ENCODE measurements at places on chromosomes 7 and 10.

- DNase-seq = no peak
Measured at GRCh38 chr7:54879776-54880175, 120.8 kb upstream of the SEC61G start.

GRCh38 chr7:17680943-17681351 is 259.3 kb downstream of the SNX13 start:
- no peak for DNase-seq

DNA sequence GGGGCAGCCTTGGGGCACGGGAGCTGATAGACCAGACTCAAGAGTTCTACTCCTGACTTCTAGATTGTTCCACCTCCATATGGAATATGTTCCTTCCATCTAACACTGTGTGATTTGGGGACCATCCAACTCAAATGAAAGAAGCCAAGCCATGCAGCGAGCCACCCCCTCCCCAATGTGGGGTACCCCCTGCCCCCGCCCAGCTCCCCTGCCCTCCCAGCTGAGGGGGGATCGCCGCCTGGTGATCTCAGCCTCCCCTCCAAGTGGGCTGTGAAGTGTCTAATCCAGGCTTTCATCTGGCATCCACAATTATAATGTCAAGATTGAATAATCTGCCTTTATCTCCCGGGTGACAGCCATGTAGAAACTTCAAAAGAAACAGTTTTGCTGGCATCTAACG is 246.1 kb downstream of the RPS24 start:
- DNase-seq = no peak

DNA sequence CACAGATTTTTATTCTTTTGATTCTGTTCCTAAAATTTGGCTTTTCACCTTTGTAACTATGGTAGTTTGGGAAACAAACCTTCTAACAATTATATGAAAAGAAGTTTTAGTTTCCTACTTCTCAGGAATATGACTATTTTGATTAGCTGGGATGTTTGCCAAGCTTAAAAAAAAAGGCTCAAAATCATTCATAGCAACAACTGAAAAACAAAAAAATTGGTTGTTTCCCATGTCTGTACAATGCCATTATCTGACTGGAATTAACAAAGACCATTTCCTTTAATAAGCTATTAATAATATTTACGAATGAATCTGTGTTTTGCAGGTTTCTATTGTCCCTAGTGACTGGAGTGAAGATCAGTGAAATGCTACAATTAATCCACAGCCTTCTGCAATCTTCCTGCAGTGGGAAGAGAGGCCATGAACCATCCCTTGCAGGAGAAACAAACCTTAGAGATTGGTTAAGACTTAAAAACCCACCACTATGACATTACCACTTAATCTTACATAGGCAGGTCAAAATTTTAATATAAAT is 4.2 kb downstream of the PURB start:
- no peak for DNase-seq

- DNase-seq = peak; percentile 83
Measured at GRCh38 chr10:101236376-101237080, 7.3 kb upstream of the LBX1 start.

DNA sequence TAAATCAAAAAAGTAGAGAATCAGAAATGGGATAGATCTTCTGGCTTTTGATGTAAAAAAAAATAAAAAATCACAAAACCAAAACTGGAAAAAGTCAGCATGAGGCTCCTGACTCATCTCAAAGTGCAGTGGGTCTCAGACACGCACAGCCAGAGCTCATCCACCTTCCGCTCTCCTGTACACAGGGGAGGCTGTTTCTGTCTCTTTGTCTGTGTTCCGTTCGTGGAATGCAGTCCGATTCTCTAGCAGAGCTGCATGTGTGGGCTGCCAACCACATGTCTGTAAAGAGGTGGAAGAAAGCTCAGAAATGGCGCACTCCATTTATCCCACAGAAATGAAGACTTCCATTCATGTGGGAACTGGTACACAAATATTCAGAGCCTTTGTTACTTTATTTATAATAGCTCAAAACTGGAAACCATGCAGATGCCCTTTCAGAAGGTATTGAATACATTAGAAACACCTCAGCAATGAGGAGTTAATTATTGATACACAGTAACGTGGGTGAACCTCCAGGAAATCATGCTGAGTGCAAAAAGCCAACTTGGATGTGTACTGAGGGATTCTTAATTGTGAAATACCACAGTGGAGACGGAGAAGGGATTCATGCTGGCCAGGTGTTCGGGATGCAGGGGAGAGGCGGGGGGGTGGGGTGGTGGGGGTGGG is 123.3 kb downstream of the TRRAP start:
- no peak for DNase-seq

DNA sequence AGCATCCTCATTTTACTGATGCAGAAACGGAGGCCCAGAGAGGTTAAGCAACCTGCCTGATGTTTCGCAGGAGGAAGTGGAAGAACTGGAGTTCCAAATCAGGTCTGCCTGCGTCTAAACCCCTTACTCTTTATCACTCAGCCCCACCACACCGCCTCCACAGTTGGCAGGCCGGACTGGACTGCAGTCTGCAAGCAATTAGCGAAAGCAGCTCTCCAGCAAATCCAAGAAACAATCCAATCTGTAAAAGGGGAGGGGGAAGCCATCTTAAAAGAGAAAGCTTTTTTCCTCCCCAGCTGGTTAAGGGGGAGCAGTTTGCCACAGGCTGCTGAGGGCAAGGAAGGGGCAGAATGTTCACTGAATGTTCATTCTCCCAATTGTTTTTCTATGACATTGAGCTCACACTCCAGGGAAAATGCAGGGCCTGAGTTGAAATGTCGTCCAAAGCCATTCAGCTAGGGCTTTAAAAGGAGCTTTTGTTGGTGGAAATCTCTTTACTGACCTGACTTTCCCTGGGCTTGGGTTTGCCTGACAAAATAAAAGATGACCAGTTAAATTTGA is 350.1 kb downstream of the RNLS start:
- DNase-seq = no peak

DNA sequence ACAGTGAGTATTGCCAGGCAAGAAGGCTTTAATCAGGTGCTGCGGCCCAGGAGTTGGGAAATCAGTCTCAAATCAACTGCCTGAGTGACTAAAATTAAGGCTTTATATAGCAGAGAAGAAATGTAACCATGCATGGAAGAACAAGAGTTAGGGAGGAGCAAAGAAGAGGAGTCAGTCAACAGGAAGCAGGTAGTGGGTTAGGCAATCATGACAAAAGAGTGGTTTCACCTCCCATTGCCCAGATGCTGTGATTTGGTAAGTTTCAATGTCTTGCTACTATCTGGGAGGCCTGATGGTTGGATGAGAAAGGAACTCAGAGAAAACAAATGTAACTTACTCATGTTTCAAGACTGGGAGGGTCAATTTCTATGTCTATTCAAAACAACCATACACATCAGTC is 998.3 kb downstream of the GATA3 start:
- no peak for DNase-seq

DNA sequence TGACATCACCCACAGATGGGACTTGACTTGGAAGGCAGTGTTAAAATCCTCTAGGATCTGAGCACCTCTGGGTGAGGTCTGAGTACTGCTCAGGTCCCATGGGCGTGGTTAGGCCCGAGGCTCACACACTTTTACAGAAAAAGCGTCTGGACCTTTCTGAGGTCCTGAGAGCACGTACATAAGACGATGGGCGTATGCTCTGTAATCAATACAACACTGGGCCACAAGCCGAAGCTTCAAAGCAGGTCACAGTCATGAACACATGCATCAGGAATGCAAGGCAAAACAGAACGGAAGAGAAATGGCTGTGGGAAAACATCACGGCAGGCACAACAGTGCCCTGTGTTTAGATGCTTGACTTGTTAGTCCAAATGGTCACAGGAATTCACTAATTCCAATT is 112.2 kb downstream of the LARP4B start:
- no peak for DNase-seq

DNA sequence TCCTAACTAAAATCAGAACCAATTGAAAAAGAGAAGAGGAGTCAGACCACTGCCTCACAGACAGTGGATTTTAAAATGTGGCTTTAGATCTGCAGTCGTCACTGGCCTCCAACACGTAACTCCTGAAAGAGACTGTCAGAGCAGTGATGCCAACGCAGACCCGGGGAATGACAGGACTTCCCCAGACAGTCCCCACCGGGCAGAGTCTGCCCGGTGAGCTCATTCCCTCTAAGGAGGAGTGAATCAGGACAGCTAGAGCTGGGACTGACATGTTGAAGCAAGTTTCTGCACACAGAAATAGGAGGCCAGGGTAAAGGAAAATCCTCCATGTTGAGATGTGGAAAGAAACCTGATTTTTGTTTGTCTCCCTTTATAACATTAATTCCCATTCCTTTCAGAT is 105.0 kb downstream of the TES start:
- DNase-seq = no peak

GRCh38 chr7:74235518-74236268 is 18.5 kb downstream of the RFC2 start:
- DNase-seq = no peak

GRCh38 chr7:5270788-5271187 is 12.0 kb upstream of the SLC29A4 start:
- DNase-seq = no peak

- no peak for DNase-seq
Measured at GRCh38 chr7:106126170-106126938, 14.2 kb upstream of the SYPL1 start.

DNA sequence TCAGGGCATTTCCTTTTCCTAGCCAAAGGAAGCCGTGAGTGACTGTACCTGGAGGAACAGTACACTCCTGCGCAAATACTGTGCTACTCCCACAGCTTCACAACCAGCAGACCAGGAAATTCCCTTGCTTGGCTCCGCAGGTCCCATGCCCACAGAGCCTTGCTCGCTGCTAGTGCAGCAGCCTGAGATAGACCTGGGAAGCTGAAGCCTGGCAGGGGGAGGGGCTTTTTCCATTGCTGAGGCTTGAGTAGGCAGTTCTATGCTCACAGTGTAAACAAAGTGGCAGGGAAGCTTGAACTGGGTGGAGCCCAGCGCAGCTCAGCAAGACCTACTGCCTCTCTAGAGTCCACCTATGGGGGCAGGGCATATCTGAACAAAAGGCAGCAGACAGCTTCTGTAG is 291.2 kb downstream of the HGF start:
- no peak for DNase-seq

- DNase-seq = no peak
Measured at GRCh38 chr7:157079116-157079515, 59.6 kb upstream of the UBE3C start.

- DNase-seq = no peak
Measured at GRCh38 chr7:50211130-50212015, 93.1 kb upstream of the IKZF1 start.

DNA sequence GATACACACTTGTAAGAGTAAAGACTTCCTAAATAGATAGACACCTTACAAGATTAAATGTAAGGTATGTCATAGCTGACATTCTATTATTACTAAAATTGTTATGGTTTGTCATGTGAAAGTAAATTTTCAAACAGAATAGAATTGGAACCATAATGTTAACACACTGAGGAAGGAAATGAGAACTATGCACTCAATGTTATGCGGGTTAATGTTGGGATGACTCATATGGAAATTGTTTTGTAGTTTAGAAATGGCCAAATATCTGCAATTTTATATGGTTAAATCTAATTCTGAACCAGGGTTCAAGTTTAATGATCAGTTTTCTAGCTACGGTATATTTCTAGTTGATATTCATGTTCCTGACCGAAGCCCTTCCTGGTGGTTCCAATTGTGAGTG is 214.2 kb upstream of the ADO start:
- no peak for DNase-seq

DNA sequence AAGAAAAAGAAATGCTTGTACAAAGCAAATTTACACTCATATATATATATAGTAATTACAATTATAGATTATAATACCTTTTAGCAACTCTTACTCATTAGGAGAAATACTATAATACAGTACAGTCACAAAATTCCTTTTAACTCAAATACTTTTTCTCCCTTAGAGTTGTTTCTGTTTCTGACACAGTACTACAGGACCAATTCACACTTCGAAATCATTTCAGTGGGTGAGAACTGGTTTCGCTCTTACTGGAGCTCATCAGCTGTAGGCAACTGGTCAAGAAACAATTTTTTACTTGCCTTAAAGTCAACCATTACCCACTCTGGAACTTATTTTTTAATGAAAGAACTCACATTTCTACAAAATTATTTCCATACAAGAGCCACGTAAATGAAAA is 6.0 kb downstream of the CCDC186 start:
- DNase-seq = no peak

DNA sequence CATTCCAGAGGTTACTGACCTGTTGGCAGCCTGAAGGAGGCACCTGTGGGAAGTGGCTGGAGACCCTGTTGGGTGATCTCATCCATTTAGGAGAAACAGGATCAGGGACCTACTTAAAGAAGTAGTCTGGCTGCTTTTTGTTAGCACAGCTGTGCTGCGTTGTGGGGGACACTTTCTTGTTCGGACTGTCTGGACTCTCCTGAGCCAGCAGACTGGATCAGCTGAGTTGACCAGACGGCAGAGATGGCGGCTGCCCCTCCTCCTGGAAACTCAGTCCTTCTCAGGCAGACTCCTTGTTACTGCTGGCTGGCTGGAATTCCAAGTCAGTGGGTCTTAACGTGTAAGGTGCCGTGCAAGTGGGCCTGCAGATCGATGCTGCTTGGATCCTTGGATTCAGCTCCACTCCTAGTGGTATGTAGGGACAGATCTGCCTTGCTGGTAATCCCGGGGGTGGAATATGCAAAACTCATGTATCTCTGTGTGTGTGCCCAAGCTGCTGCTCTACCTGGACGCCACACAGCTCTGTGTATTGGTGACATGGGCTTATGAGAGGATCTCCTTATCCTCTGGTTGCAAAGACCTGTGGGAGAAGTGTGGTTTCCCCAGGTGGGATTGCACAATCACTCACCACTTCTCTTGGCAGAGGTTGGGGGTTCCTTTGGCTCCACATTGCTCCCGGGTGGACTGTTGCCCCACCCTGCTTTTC is 87.3 kb downstream of the CCSER2 start:
- no peak for DNase-seq

GRCh38 chr10:100141446-100142087 is 44.3 kb downstream of the ERLIN1 start:
- DNase-seq = no peak

- no peak for DNase-seq
Measured at GRCh38 chr10:15748126-15748525, 28.4 kb upstream of the ITGA8 start.
